Activated naive CD8-positive, alpha-beta T cell treated with anti-CD3 and anti-CD28 coated beads, Interleukin-2, amount 10 ng/mL, durations not matched to agents 7 days and 5 days (primary cell): ENCODE measurements at places on chromosomes 12 and 14. TPM values are rescaled to one million over a fixed set of nuclear protein-coding genes. Genes with fewer than 3 reads are reported as not detected.
A peak's percentile ranks its signal among the peaks of the same experiment; 100 is the strongest.

DNA sequence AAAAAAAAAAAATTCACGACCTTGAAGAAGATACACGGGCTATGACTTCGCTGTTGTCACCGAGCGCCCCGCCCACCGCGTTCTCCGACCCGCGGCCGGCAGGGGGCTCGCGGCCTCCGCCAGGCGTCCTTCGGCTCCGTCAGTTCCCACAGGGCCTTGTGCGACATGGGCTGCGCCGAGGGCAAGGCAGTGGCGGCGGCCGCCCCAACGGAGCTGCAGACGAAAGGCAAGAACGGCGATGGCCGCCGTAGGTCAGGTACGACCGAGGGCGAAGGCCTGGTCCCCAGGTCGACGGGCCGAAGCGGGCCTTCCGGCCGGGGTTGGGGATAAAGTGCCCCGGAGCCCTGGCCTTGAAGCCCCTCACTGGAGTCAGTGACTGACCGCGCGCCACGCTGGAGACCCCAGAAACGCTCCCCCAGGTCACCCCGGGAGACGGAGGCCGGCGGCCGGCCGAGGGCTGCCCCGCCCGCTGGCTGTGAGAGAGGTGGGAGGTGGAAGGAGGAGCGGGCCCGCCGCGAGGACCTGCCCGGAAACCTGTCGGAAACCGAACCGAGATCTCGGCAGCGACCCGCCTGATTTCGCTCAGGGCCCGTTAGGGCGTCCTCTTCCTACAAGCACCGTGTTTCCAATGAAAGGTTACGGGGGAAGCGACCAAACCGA, at the start of gene TXNRD1:
Gene TXNRD1, plus strand, starts transcription at position 142 of the 660 bp plus-strand sequence. Its CDS starts 24 bp downstream, at position 166.
- peak within 1 kb of the TSS; percentile 76 for H3K4me3 ChIP-seq
- H3K4me1 ChIP-seq = peaks cover 23% of the 10 kb centered on the region
- peaks cover 3% of the 10 kb centered on the region for H3K36me3 ChIP-seq
- peaks cover 7% of the 10 kb centered on the region for H3K27me3 ChIP-seq
- DNase-seq = peak; percentile 92
- H3K27ac ChIP-seq = peak within 1 kb of the TSS; percentile 81

- no peaks in the 10 kb centered on the region for H3K27me3 ChIP-seq
- no peak overlapping the region for H3K4me3 ChIP-seq
- DNase-seq = no peak
- H3K27ac ChIP-seq = no peak overlapping the region
These were observed 233.4 kb upstream of the SYT10 start for GRCh38 chr12:33672836-33673577.

DNA sequence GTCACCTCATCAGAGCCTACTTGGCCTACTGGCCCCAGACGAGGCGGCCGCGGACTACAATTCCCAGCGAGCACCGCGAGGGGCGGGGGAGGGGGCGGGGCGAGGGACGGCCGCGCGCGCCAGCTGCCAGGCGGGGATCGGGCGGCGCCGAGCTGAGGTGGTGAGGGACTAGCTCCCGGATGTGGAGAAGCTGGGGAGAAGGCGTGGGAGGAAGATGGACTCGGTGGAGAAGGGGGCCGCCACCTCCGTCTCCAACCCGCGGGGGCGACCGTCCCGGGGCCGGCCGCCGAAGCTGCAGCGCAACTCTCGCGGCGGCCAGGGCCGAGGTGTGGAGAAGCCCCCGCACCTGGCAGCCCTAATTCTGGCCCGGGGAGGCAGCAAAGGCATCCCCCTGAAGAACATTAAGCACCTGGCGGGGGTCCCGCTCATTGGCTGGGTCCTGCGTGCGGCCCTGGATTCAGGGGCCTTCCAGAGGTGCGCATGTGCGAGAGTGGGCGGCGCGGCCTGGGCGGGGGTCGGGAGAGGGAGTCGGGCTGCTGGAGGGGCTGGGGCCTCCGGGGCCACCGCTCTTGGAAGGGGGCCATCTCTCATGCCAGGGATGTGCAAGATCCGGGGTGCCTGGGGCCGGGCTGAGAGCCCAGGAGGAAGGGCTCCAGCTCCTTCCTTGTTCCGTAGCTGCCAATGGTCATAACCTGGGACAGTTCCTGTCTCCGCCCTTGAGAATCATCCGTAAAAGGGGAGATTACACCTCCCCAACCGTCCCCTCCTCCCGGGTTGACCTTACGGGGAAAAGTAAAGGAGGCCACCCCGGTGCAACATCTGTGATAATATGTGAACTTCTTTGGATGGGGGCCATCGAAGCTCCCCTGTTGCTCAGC, at the start of gene CMAS:
Gene CMAS, plus strand, starts transcription at position 129 of the 878 bp plus-strand sequence. Its CDS starts 86 bp downstream, at position 215.
- peak within 1 kb of the TSS; percentile 95 for H3K4me3 ChIP-seq
- DNase-seq = peak; percentile 77
- peaks cover 11% of the 10 kb centered on the region for H3K36me3 ChIP-seq
- peak within 1 kb of the TSS; percentile 85 for H3K27ac ChIP-seq
- peaks cover 25% of the 10 kb centered on the region for H3K4me1 ChIP-seq
- H3K27me3 ChIP-seq = no peaks in the 10 kb centered on the region

The TROAP gene
- total RNA-seq = 80.4 TPM

The OLR1 gene
- total RNA-seq = not detected

DNA sequence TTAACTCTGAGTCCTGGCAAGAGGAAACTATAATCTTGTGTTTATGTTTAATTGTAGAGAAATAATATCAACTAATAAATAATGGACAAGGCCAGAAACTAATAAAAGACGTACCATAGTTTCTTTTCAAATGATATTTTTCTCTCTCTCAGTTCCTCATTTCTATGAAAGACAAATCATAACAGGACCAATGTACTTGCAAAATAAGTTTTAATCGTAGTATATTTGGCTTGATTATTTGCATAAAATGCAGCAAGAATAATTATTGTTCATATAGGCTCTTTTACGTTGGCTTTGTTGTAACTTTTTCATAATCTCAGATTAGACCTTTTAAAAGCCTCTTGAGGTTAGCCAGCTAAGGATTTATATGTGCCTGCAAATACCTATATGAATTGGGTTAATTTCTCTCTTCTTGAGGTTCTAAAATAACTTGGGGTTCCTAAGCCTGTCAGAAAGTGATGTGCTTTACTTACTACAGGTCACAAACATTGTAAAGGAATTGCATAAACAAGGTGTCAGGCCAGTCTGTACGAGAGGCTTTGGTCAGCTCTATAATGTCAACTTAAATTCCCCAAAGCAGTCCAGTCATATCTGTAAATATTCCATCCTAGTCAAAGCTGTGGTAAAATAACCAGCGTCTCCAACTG, 152.8 kb upstream of the PTPRQ start:
- H3K4me3 ChIP-seq = no peak overlapping the region
- no peak overlapping the region for H3K27ac ChIP-seq
- no peaks in the 10 kb centered on the region for H3K27me3 ChIP-seq
- H3K4me1 ChIP-seq = no peaks in the 10 kb centered on the region
- no peak for DNase-seq

GRCh38 chr12:75471902-75472890, 8.4 kb upstream of the GLIPR1 start:
- DNase-seq = no peak
- H3K27ac ChIP-seq = no peak overlapping the region
- H3K4me1 ChIP-seq = peaks cover 4% of the 10 kb centered on the region
- H3K4me3 ChIP-seq = no peak overlapping the region

The IGF1 gene
- total RNA-seq = 1.3 TPM

- H3K4me1 ChIP-seq = peaks cover 15% of the 10 kb centered on the region
- peaks cover 11% of the 10 kb centered on the region for H3K36me3 ChIP-seq
- no peak overlapping the region for H3K27ac ChIP-seq
- DNase-seq = no peak
- H3K4me3 ChIP-seq = no peak overlapping the region
These were observed 89.0 kb downstream of the SLC38A1 start for GRCh38 chr12:46179693-46180452.

The TTC8 gene
- 2.2 TPM for total RNA-seq

DNA sequence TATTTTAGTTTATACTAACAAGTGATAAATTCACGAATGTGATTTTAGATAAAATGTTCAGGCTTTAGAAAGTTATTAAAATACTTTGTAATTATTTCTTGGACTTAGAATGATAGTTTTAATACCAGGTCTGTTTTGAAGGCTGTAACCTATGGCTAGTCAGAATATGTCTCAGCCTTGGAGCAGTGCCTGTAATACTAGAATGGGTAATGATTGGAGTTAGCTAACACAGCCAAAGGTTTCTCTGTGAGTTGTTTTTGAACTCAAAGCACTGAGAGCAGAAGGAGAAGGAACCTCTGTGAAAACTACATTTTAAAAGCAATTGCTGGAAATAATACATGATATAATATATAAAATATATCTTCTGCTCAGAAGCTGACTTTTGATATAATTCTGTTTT, 110.1 kb downstream of the TMEM117 start:
- H3K4me3 ChIP-seq = no peak overlapping the region
- peaks cover 3% of the 10 kb centered on the region for H3K36me3 ChIP-seq
- H3K27ac ChIP-seq = no peak overlapping the region
- no peaks in the 10 kb centered on the region for H3K27me3 ChIP-seq

The PPM1A gene
- total RNA-seq = 45.8 TPM

The RNASE7 gene
- total RNA-seq = not detected

DNA sequence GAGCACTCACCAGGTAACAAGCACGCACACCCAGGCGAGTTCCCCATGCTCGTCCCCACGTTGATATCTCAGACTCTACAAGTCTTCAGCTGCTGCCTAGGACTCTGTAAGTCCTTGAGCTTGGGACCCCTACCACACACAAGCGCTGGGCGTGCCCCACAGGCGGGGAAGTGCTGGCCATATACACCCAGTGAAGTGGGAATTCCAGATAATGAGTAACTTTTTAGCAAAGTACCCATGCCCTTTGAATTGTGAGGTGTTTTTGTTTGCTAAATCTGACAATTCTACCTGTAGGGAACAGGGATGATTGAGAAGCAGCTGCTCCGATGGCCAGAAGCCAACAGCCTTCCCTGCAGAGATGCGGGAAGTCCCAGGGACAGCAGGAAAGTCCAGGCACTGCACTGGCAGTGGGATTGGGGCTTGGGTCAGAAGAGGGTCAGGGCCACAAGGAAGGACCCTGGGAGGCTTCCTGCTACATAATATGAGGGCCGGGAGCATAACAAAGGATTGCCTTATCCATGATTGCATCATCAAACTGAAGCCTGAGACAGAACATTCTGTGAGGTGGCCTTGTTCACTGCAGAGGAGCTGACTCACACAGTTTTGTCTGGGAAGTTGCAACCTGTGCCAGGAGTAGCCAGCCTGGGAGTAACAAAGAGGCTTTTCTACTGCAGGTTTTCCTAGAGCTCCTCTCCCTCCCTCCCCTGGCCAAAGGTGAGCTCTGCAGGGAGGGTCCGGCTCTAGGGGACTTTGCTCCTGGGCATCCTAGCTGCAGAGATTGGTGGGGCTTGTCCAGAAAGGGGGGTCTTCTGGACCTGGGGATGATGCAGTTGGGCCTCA, 13.2 kb upstream of the SERPINA3 start:
- H3K4me1 ChIP-seq = no peaks in the 10 kb centered on the region
- H3K27me3 ChIP-seq = no peaks in the 10 kb centered on the region
- H3K36me3 ChIP-seq = no peaks in the 10 kb centered on the region
- no peak overlapping the region for H3K27ac ChIP-seq
- H3K4me3 ChIP-seq = no peak overlapping the region

The ADCY4 gene
- total RNA-seq = 6.3 TPM

DNA sequence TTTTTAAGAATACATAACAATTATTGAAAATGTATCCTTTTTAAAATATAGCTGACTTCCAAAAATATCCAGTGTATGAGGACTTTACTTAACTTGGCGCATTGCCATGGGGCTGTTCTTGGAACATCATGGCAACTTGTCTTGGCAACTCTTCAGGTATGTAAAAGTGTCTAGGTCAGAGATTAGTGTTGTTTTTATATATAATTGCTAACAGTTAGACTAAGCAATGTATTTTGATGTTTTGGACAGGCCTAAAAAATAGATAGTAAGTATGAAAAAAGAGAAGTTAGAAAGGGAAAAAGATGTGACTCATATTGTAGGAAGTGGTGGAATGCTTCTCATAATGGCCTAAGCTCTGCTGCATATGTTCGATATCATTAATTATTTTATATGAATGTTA, 70.9 kb downstream of the MON2 start:
- peaks cover 7% of the 10 kb centered on the region for H3K4me1 ChIP-seq
- no peaks in the 10 kb centered on the region for H3K27me3 ChIP-seq
- DNase-seq = no peak
- peaks cover 40% of the 10 kb centered on the region for H3K36me3 ChIP-seq
- H3K27ac ChIP-seq = no peak overlapping the region
- no peak overlapping the region for H3K4me3 ChIP-seq

The LRRC43 gene
- total RNA-seq = not detected

- H3K27ac ChIP-seq = no peak overlapping the region
- no peak overlapping the region for H3K4me3 ChIP-seq
- no peaks in the 10 kb centered on the region for H3K4me1 ChIP-seq
- DNase-seq = no peak
These were observed 167.2 kb upstream of the FRMD6 start for GRCh38 chr14:51484485-51484884.

The PNMA1 gene
- 34.9 TPM for total RNA-seq

- no peaks in the 10 kb centered on the region for H3K36me3 ChIP-seq
- H3K27ac ChIP-seq = no peak overlapping the region
- H3K4me1 ChIP-seq = peaks cover 13% of the 10 kb centered on the region
- no peak for DNase-seq
- H3K4me3 ChIP-seq = no peak overlapping the region
These were observed 29.2 kb downstream of the VWF start for GRCh38 chr12:6095269-6095668.

The TNFRSF1A gene
- total RNA-seq = 82.9 TPM

The SLC17A8 gene
- total RNA-seq = not detected

The WIF1 gene
- not detected for total RNA-seq

GRCh38 chr12:15933751-15934150, 22.6 kb downstream of the DERA start:
- no peak overlapping the region for H3K4me3 ChIP-seq
- H3K27ac ChIP-seq = no peak overlapping the region
- H3K27me3 ChIP-seq = no peaks in the 10 kb centered on the region
- H3K36me3 ChIP-seq = peaks cover 10% of the 10 kb centered on the region

DNA sequence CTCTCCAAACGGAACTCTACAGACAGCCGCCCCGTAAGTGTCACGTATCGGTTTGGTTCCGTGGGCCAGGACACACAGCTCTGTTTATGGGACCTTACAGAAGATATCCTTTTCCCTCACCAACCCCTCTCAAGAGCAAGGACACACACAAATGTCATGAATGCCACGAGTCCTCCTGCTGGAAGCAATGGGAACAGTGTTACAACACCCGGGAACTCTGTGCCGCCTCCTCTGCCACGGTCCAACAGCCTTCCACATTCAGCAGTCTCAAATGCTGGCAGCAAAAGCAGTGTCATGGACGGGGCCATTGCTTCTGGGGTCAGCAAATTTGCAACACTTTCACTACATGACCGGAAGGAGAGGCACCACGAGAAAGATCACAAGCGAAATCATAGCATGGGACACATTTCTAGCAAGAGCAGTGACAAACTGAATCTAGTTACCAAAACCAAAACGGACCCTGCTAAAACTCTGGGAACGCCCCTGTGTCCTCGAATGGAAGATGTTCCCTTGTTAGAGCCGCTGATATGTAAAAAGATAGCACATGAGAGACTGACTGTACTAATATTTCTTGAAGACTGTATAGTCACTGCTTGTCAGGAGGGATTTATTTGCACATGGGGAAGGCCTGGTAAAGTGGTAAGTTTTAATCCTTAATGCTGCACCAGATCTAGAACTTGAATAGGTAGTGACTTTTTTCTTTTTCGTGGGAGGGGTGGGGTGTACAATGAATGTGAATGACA, 69.7 kb downstream of the WDR20 start:
- H3K27ac ChIP-seq = no peak overlapping the region
- H3K4me1 ChIP-seq = peaks cover 6% of the 10 kb centered on the region
- no peak for DNase-seq
- H3K36me3 ChIP-seq = peaks cover 14% of the 10 kb centered on the region
